HTR-8/SVneo (cell line): ENCODE measurements at places on chromosomes 12 and 14.

DNA sequence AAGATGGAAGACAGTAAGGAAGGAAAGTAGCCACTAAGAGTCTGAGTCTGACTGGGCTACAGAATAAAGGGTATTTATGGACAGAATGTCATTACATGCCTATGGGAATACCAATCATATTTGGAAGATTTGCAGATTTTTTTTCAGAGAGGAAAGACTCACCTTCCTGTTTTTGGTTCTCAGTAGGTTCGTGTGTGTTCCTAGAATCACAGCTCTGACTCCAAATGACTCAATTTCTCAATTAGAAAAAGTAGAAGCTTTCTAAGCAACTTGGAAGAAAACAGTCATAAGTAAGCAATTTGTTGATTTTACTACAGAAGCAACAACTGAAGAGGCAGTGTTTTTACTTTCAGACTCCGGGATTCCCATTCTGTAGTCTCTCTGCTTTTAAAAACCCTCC is 15.4 kb upstream of the PAPLN start:
- no peak for DNase-seq

GRCh38 chr12:73935817-73936216 is 601.8 kb upstream of the ATXN7L3B start:
- no peak for DNase-seq

- no peak for DNase-seq
Observed at GRCh38 chr14:33922125-33922524, 28.7 kb downstream of the EGLN3 start.

DNA sequence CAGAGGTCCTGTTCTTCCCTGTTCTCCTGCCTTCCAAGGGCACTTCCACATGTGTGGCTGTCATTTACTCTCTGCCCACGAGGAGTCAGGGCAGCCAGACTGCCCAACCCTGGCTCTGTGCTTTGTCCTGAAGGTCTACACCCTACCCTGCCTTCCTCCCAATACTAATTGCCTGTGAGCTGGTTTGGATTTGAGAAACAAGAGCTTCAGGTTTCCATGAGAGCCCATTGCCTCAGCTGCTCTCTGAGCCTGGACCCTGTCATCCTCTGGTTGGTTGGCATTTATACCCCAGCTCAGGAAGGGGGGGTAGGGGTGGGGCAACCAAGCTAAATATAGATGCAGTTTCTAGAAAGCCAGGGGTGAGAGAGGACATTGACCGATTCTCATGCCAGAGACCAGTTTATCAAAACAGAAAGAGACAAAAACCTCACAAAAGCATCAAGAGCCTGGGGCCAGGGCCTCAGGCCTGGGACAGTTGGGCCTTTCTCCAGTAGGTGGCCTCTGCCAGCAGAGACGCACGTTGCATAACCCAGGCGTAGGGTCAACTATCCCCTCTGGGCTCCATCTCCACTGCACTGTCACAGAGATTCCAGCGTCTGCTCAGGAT is 34.5 kb downstream of the VDR start:
- peak; percentile 57 for DNase-seq

GRCh38 chr12:52209321-52209720 is 17.5 kb upstream of the KRT80 start:
- no peak for DNase-seq

- DNase-seq = peak; percentile 69
Observed at GRCh38 chr12:65556676-65557437, 267.4 kb upstream of the HMGA2 start.

DNA sequence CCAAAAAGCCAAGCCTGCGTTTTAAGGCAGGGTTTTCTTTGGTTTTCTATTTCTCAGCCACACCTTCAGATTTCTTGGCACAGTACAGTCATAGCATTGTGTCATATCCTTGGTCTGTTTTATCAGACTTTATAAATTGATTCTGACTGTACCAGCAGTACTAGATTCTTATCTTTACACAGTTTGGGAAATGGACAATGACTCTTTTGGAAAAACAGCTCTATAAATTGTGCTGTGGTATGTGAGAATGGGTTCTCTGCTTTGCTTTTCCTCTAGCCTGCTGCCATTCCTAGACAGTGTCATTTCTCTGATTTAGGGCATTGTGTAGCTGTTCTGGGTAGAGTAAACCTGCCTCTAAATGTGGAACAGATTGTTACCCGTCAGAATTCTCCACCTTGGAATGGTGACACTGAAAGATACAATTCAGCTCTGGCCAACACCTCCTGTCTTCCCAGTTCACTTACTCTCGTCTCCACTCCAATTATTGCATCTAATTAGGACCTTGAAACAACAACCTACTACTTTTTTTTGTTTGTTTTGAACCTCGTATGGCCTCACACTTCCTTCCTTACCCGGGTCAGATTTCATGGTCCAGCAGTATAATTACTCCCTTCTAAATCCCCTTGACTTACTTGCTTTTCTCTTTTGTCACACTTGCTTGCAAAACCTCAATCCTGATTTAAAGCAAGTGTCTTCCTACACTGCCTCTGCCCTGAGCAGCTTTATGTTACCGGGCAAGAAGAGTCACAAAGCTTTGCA is 226.3 kb downstream of the ERC1 start:
- DNase-seq = peak; percentile 33

DNA sequence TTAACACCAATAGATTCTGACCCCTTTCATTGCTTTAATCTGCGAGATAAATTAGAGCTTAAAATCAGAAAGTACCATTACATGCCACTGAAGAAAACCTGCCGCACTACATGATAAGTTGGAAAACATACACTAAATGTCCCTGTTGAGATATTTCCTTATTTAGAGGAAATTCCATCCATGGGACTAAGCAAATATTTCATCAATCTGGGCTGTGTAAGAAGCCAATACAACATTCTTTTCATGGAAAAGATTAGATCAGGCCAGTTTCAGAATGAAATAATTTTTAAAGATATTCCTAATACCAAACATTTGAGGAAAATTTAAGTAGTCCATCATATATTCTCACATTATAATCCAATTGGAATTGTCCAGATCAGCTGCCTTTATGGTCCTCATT is 112.8 kb downstream of the LLPH start:
- no peak for DNase-seq

GRCh38 chr14:103762036-103762435 is 46.4 kb downstream of the ZFYVE21 start:
- DNase-seq = no peak

DNA sequence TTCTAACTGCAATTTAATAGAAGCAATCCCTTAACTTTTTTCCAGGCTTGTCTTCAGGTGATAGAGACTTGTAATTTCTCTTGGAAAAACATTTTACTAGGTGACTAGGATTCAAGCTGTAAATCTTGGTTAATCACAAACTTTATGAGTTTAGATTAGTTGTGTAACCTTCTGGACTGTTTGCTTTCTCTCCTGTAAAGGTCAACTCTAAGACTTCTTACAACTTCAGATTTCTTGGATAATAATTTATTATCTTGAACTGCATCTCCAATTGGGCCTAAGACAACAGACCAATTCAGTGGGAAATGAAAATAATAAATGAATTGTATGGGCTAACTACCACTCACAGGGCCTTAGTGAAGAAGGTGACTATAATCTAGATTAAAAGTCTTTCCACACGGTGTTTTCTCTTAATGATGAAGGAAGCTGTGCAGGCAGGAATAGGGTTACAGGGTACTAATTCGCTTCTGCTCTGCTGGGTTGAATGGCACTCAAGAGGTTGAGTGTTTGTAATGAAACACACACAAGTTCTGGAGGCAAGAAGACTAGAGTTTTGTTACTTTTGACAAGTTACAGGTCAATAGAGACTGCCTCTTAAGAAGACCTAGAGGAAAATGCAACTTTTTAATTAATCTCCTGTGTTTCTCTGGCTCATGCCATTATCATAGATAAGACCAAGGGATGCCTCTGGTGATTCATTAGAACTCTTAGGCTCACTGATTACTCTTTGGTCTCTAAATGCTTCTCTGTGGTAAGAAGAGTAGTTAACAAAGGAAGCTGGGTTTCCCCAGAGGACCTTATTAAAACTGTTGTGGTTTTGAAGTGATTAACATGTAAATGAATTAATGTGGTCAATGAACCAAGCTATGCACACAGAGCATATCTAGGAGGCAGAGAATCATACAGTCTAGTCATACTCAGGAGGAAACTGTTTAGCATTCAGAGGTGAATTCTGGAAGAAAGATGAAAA is 30.0 kb upstream of the OR4E1 start:
- no peak for DNase-seq

- DNase-seq = no peak
Observed at GRCh38 chr12:7668171-7668570, 2.5 kb upstream of the APOBEC1 start.

DNA sequence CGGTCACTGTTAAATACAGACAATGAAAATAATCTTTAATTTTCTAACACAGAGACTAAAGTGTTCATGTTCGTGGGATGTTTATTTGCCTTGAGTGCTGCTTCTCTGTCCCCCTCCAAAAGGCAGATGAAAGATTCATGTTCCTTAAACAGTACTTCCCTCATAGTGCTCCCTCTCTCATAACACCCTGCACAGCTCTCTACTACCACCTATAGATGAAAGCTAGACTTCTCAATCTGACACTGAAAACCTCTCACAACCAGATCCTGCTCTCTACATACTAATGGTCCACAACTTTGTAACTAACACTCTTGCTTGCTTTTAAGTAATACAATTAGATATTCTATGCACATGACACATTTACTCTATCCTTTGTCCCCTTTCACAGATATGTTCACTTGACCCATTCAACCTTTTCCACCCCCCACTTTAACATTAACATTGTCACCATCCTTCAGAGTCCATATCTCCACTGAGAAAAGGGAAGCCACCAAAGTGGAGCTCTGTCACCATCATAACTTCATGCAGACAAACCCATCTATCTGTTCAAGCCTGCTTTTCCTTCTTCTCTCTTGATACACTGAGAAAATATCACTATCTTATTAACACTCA is 266.4 kb upstream of the USP15 start:
- peak; percentile 13 for DNase-seq

DNA sequence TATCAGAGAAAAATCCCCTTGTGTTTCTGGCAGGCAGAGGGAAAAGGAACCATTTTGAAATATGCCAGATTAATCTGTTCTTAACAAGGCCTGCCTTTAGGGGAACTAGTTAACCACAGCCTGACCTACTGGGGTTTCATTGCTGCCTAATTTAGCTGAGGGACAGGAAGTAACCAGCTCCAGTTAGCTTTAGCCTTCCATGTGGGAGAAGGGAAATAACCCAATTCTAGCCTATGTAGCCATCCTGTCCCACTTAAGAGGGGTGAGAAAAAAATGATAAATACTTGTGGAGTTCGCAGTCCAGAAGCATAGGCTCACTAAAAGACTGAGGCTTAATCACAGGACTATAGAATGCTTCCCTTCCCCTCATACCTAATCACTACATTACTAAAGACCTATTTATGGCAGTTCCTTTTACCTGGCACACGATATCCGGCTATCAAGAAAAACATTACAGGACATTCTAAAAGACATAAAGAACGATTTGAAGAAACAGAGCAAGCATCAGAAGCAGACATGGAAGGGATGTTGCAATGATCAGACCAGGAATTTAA is 22.8 kb downstream of the COX8C start:
- no peak for DNase-seq

DNA sequence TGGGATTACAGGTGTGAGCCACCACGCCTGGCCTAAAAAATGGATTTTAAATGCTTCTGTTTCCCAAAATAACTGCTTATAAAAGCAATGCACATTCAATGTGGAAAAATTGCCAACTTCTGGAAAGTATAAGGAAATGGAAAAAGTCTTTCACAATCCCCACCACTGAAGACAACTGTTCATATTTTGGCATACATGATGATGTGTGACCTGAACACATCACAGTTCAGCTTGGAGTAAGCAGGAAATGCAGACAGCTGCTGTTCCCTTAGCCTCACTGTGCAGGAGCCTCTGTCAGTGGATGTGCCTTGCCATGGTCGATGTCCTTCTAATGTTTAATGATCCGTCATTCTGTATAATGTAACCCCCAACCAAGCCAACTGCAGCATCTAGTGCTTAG is 5.2 kb downstream of the MTERF2 start:
- DNase-seq = no peak

DNA sequence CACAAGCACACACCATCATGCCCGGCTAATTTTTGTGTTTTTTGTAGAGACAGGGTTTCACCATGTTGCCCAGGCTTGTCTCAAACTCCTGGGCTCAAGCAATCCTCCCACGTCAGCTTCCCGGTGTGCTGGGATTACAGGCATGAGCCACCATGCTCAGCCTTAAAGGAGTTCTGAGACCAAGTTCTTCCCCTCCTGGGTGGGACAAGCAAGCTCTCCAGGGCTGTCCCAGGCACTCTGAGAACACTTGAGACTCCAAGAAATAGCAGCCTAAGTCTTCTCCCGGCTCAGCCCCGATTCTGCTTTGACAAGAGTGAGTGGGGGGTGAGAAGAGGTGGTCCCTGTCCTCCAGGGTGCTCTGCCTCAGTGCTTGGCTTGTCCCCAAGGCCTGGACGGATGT is 86.4 kb downstream of the STAB2 start:
- DNase-seq = no peak

- DNase-seq = no peak
Observed at GRCh38 chr14:53943751-53944083, 12.9 kb downstream of the BMP4 start.

- no peak for DNase-seq
Observed at GRCh38 chr12:126719912-126720705, 1546.9 kb upstream of the TMEM132C start.

DNA sequence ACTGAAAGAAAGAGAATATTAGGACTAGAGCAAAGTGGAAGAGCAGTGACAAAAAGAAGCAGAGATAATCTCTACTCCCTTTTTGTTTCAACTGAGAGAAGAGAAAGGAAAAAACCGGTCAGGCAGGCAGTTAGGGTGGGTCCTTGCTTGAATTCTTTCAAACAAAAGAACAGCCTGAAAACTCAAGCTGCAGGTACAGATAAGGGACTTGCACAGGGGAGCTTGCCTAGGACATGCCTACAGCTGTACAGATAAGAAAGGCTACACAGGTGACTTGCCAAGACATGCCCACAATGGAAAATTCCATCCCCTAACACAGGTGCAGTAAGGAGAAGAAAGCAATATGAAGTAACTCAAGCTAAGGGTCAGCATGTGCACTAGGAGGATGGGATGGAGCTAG is 532.2 kb upstream of the MIS18BP1 start:
- DNase-seq = no peak

DNA sequence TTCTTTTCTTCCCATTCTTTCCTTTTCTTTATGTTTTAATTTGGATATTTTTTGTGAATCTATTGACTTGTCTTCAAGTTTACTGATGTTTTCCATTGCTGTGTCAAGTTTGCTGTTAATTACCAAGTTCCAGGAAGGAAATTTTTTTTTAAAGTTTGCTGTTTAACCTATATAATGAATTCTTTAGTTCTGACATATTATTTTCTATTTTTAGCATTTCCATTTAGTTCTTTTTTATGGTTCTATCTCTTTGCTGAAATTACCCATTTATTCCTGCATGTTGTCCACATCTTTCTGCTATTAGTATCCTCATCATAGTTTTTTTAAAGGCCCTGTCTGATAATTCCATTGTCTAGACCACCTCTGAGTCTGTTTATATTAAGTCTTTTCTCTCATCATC is 27.8 kb downstream of the KLHDC1 start:
- no peak for DNase-seq
